Amniotic epithelial cell (primary cell): ENCODE measurements at places on chromosomes 7 and 10.

DNA sequence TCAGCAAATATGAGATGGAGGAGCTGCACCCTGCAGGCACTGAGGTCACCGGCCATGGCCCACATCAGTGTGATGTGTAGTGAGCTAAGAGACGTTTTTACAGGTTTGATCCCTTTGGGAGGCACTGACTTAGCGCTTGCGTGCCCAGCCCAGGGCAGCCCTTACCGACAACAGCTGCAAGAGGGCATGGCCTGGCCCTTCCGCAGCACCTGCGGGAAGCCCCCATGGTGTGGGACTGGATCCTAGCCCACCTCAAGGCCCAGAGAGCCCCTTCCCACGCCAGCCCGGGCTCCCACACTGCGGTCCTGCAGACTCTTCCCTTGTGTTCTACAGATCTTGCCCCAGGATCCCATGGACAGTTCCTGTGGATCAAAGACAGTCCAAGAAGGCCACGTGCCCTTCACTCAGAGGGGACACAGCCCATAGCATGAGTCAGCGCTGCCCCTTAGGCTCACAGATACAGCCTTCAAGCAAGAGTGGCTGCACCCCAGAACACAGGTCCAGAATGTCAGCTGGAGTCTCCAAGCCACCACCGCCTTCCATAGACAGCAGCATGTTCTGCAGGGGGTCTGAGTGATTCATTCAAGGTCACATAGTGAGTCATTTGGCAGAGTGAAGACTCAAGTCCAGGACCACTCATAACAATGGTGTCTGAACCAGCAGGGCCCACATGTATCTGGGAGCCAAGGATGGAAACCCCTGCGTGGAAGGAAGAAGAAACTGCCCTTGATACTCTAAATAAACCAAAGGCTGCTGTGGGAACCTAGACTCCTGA is 25.4 kb downstream of the TLL2 start:
- no peak for DNase-seq

- no peak for DNase-seq
These were observed 79.2 kb downstream of the NUDCD3 start for GRCh38 chr7:44411306-44411705.

GRCh38 chr10:71697938-71698709 is 21.5 kb downstream of the C10orf105 start:
- DNase-seq, result no peak

DNA sequence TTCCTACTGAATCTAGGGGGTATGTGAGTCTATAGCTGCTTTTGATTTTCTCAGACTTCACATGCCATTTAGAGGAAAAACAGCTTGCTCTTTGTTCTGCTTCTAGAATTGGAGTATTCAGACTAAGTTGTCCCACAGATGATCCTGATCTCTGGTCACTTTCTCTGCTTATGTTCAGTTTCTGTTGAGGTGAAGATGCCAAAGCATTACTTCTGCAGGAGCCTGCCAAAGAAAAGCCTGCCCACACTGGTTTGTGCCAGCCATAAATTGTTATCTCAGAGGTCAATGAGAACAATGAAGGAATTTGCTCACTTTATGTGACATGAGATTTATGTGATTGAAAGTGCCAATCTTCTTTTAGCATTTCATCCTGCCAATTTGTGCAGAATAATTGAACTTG is 163.6 kb downstream of the CDK14 start:
- no peak for DNase-seq

DNA sequence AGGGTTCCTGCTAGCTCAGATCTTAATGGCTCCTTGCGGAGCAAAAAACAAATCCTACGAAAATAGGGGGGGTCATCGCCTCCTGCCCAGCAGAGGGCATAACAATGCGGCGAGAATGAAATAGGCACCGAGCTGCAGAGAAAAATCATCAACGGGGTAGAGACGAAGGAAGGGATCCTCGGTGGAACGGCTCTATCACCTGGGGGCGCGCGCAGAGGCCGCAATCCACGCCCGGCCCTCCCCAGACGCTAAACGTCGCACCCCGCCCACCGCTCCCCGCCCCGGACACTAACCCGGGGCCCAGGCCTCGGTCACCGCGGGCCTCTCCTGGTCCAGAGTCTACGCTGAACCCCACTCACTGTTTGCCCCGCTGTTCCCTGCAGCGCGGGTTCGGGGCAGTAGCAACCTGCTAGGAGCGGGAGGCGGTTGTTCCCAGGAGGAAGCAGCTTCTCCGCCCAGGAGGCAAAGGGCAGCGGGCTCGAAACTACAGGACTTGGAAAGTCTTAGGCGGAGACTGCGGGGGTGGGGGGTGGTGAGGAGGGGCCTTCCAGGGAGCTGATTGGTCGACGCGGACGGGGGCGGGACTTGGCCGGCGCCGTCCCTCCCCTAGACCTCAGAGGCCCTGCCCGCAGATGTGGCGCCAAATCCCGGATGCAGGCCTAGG is at the start of gene TCAF1:
TCAF1 (minus strand) TSS at position 509 of the 664 bp plus-strand sequence. CDS start 25,568 bp downstream, outside the sequence.
- DNase-seq, result peak; percentile 93
